MCF 10A (cell line): ENCODE measurements at places on chromosomes 2 and 18. TPM values are rescaled to one million over a fixed set of nuclear protein-coding genes. Genes with fewer than 3 reads are reported as not detected.

GRCh38 chr2:240728827-240729226, 37.2 kb downstream of the AQP12A start:
- peaks cover 46% of the 10 kb centered on the region for H3K27me3 ChIP-seq
- H3K36me3 ChIP-seq, result no peaks in the 10 kb centered on the region
- no peaks in the 10 kb centered on the region for H3K4me1 ChIP-seq
- no peak overlapping the region for H3K4me3 ChIP-seq

- H3K4me1 ChIP-seq, result no peaks in the 10 kb centered on the region
- no peaks in the 10 kb centered on the region for H3K36me3 ChIP-seq
- H3K4me3 ChIP-seq, result no peak overlapping the region
- no peak overlapping the region for H3K27ac ChIP-seq
- H3K27me3 ChIP-seq, result peaks cover 33% of the 10 kb centered on the region
- peak; percentile 50 for DNase-seq
These were observed 8.0 kb downstream of the MC5R start for GRCh38 chr18:13831864-13832508.

DNA sequence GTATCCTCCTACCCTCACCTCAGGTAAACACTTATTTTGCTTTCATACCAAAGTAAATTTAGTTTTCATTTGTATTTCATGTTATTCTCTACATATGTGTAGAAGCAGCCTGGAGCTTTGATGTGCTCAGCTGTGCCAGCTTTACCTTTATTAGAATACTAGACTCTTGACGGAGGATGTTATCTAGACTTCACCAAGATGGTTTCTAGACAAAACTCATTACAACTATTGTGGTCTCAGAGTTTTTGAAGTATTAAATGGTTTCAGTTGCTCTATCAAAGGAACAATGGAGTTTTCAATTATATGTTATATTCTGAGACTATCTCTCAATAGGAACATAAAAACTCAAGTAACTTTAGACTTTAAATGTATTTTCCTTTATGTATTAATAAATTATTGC, 5.0 kb upstream of the IL18RAP start:
- peaks cover 6% of the 10 kb centered on the region for H3K36me3 ChIP-seq
- peaks cover 35% of the 10 kb centered on the region for H3K27me3 ChIP-seq
- DNase-seq, result no peak
- no peak overlapping the region for H3K4me3 ChIP-seq
- H3K4me1 ChIP-seq, result no peaks in the 10 kb centered on the region

DNA sequence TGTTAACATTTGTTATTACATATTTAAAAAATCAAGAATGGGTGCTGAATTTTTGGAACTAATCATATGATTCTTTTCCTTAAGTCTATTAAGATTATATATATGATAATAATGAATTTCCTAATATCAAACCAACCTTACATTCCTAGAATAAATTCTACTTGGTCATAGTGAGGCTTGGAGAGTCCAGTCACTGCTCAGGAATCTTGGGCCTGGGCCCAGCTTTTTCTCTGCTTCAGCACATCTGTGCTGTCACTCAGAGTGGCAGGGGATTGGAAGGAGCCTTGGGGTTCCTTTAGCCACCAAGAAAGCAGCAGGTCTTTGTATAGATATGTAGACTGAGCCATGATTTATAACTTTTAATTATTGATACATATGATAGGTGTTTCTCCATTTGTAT, 19.9 kb upstream of the ZAP70 start:
- peak; percentile 25 for DNase-seq
- no peaks in the 10 kb centered on the region for H3K36me3 ChIP-seq
- H3K27ac ChIP-seq, result no peak overlapping the region
- H3K4me1 ChIP-seq, result peaks cover 10% of the 10 kb centered on the region
- H3K4me3 ChIP-seq, result no peak overlapping the region

Gene OXER1
- total RNA-seq, result not detected in 2 replicates

Gene CBLN2
- not detected in 2 replicates for total RNA-seq

Gene PLGLB2
- total RNA-seq, result 1.1 and 1.3 TPM in 2 replicates
